ENCODE measurements at places on chromosomes 11 and 22.

DNA sequence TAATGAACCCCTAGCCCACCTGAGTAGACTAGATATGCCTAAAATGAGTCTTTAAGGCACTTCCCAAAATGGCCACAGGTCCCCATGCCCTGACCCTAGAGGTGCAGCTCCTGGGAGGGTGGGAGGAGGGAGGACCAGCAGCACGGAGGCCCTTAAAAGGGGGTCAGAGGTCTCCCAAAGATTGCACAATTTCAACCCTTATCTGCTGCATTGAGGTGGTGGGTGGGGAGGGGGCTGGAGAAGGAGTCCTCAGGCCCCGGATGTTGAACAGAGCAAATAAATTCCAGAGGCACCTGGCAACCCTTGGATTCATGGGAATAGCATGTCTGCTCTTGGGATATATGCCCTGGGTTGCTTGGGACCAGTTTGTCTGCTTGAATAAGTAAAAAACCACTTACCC is 57.6 kb downstream of the NAV2 start:
- no peak for DNase-seq

DNA sequence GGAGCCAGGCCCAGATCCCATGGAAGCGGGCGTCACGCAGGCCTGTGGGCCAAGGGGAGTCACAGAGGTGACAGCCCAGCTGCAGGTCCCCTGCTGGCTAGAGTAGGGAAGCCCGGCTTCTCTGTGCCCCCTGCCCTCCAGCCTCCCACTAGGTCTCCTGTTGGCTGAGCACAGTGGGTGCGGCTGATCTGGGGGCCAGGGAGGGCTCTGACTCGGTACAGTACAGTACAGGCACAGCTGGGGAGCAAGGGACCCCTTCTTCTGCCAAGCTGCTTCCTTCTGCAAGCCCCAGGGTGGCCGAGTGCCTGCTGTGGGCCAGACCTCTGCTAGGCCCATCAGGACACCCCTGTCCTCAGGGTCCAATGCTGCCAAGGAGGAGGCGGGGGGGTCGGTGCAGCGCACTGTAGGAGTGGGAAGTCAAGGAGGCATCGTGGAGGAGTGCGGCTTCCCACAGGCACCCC is 10.1 kb downstream of the SUSD2 start:
- no peak for DNase-seq

DNA sequence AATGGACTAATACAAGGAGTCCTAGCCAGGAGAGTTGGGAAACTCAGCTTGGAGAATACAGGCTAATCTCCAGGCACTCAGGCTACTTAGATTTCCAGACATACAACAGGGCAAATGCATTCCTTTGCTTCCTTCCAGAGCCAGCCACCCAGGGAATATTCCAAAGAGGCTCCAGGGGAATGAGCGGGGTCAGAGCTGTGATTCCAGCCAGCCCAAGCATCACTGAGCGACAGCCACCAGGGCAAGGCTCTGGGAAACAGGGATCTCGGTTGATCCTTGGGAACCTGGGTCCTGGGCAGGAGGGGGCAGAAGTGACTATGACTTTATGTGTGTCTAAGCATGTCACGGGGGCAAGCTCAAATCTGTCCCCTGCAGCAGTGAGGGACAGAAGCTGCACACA is 112.3 kb upstream of the LMO1 start:
- DNase-seq, result no peak

- no peak for DNase-seq
These were observed 869 bp downstream of the FAM83F start for GRCh38 chr22:39995393-39996252.

DNA sequence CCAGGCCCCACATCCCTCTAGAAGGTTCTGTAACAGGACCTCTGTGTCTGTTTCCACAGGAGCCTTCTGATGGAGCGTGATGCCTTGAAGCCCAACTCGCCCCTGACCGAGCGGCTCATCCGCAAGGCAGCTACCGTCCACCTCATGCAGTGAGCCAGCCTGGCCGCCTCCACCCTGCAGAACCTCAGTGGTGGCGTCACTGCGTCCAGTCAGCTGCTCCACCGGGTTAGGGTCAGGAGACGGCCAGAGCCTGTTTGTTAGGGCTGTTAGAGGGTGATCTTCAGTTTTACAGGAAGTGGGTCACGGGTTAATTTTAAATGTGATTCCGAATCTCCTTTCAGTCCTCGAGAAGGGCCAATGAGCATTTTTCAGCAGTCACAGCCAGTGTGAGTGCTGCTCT is 3.9 kb upstream of the GTSE1 start:
- DNase-seq, result no peak

DNA sequence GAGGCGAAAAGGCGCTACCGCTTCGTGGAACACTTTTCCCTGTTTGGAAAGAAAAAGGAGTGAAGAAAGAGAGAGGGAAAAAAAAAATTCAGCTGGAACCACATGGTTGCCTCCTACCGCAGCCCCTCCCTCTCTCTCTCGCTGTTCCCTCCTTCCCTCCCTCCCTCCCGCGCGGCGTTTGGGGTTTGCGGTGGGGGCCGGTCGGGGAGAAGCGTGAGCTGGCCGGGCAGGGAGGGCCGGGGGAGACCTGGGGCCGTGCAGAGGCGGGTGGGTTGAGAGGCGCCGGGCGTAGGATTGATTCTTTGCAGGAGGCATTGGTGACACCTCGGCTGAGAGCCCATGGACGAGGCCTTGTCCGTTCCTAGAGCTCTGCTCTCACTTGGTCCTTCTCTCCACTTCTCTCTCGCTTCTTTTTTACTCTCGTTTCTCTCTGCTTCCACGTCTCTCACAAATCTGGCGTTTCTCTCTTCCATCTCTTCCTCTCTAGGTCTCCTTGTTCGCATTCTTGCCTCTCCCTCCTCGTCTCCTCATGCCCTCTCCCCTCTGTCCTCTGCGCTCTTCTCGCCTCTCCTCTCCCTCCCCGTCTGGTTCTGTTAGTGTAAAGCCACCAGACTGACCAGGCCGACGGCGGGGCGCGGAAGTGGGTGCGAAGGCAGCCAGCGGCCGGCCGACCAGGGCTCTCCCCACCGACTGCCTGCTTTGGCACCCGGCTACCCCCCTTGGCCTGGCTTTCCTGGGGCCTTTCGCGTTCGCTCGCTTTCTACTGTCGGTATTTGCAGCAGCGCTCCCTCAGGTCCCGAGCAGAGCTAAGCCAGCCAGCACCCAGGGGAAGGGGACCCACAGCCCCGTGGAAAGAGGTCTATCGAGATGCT is at the start of gene CLMP:
CLMP (minus strand) TSS at position 61 of the 872 bp plus-strand sequence. CDS start 308 bp downstream, outside the sequence.
- DNase-seq, result no peak

- no peak for DNase-seq
These were observed 59.5 kb downstream of the LINC01488 start for GRCh38 chr11:69541001-69541285.

GRCh38 chr22:41576877-41577276 is 12.8 kb downstream of the PMM1 start:
- no peak for DNase-seq

- no peak for DNase-seq
These were observed 16.8 kb downstream of the EXT2 start for GRCh38 chr11:44112091-44112821.

DNA sequence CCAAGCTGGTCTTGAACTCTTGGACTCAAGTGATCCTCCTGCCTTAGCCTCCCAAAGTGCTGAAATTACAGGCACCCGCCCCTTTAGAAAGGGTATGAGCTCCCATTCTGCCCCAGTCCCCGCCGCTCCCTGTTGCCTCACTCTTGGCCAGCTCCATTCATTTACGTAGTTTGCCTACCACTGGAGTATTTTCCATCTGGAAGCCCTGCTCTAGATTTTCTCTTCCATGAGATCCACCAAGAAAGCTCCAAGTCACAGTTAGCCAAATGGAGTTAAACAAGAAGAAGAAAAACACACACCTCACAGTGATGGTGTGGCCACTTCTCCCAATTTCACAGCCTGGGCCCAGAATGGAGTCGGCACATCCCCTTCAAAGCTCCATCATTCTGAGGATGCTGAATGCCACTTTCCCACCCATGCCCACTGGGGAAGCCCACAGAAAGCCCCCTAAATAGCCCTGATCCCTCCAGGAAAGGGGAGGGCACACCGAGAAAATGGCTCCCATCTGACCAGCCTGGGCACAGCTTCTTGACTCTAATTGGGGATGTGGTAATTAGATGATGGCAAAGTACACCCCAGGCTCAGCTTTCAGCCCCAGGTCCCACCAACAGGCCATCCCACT is 381.2 kb downstream of the MN1 start:
- no peak for DNase-seq

- no peak for DNase-seq
These were observed 101.2 kb downstream of the NAT10 start for GRCh38 chr11:34206407-34207300.

GRCh38 chr11:78504181-78504580 is 70.5 kb downstream of the NARS2 start:
- DNase-seq, result no peak

GRCh38 chr11:75654314-75654713 is 14.5 kb downstream of the MAP6 start:
- no peak for DNase-seq

DNA sequence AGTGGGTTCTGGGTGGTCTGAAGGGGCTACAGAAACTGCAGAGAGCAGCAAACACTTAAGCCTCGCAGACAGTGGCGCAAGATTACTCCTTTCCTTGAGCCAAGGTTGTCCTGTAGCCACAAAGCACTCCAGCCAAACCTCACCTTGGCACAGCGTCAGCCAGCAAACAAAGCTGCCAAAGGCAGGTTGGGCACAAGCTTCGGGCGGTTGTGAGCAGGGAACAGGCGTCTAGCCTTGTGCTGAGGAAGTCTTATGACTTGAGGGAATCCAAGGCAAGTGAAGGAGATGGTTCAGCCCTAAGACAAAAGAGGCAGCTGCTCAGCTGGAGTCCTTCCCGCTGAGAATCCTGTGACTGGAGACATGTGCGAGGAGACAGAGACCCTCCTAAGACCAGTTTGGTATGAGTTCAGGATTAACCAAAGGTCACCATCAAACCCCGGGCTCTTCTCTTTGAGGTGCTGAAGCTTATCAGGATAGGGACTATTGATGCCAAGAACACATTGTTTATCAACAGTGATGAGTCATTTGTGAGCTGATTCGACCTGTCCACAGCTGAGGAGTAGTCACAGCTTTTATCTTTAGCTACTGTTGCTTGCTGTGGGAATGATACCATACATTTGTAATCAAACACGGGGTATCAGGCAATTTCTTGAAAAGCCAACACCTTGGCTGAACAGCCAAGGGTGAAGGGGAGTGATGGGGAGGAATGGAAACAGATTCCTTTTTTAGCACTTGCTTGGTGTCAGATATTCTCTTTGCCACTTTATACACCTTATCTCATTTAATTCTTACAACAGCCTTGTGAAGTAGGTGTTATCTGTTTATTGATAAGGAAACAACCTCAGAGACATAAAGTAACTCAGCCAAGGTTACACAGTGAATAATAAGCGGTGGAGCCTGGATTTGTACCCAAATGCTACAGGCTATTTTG is 4.6 kb downstream of the ADM start:
- no peak for DNase-seq

- no peak for DNase-seq
These were observed 62.9 kb upstream of the SEZ6L start for GRCh38 chr22:26106412-26106811.

DNA sequence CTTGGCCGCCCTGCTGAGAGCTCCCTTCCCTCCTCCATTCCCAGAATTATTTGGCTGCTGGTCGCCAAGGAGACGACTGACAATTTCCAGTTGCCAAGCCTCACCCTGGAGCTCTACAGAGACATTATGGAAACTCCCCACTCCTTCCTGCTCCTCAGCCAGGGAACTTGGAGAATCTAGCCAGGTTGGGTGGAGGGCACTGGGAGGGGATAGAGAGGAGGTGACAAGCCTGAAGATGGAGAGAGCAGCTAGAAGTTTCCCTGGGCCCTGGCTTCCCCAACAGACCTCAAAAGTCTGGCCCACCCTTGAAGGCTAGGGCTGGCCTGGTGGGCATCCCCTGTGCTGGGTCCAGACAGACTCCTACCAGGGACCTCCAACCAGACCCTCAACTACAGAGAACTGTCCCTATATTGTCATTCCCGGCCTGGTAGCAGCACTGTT is 6.7 kb upstream of the VSIG10L2 start:
- DNase-seq, result no peak

DNA sequence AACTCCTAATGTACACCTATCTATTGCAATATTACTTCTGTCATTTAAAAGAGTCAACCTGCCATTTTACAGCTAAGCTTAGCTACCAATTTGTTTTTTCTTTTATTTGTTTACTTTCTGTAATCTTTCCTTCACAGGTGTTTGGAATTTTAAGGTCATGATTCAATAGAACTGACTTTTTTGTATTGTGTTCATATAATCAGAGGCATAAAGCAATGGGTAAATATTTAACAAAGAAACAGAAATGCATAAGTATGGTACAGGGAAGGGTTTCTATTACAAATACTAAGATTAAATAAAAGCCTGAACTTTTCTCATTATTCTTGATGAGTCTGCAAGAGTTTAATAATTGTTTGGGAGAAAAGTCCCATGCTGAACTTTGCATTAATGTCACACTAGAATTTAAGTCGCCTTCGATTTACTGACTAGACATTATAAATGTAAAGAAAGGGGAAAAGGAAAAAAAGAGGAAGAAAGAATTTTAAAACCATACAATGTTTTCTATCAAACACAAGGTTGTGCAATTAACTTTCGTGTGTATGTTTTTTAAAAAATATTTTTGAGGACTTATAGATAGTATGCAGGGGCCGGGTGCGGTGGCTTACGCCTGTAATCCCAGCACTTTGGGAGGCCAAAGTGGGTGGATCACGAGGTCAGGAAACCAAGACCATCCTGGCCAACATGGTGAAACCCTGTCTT is 35.0 kb upstream of the HIPK3 start:
- no peak for DNase-seq

DNA sequence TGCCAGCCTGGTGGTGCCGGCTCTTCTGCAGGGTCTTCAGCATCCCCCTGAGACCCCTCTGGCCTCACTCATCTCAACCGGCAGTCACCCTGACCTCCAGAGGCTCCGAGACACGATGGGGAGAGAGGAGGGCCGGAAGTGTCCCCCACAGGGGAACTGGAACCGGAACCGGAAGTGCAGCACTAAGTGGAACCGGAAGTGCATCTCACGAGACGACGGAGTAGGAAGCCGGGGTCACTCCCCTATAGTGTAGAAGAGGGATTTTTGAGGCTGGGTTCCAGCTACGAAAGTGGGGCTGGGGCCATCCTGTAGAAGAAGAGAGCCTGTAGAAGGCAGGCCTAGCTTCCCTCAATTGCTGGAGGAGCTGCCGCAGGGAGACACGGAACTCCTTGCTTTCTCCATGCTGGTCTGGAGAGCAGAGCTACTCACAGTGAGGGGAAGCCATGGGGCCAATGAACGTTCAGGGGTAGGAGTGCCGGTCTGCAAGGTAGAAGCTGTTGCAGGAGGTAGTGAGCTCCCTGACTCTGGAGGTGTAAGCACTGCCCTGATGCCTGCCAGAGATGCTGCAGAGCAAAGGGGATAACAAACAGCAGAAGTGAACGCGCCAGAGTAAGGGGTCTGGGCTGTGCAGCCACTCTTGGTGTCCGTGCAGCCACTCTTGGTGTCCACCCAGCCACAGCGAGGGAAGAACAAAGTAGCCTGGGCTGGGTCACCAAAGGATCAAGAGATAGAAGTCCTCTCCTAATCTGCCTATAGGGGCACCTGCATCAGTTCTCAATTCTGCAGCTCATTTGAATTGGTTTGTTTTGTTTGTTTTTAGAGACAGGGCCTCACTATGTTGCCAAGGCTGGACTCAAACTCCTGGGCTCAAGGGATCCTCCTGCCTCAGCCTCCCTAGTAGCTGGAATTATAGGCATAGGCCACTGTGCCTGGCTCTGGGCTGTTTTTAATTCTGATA is 21.9 kb downstream of the SCUBE1 start:
- DNase-seq, result no peak

Measured in activated gamma-delta T cell treated with anti-CD3 and anti-CD28 coated beads, Interleukin-2, amount 50 U/mL, for 16 hours (primary cell).